ENCODE measurements at places on chromosomes 3 and 15.

- DNase-seq, result no peak
These were observed 54.3 kb downstream of the OXNAD1 start for GRCh38 chr3:16319307-16319706.

DNA sequence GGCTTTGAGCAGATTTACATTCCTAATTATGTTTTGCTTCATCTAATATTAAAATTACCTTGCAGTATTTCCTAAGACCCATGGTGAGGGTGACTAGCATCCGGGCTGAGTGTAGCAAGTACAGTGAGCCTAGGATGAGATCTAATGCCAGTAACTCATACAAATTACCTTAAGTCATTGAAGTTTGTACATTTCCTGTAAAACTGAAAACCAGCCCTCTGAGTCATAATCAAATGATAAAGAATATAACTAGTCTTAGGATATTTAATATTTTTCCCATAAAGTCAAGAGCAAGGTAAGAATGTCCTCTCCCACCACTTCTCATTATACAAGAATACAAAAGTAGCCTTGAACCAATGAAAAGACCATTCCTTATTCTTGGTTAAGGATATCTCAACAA is 54.8 kb upstream of the CHRM5 start:
- no peak for DNase-seq

GRCh38 chr3:25380222-25380739 is 47.8 kb upstream of the RARB start:
- DNase-seq, result no peak

GRCh38 chr3:159770998-159771397 is 217.6 kb upstream of the IL12A start:
- DNase-seq, result no peak

DNA sequence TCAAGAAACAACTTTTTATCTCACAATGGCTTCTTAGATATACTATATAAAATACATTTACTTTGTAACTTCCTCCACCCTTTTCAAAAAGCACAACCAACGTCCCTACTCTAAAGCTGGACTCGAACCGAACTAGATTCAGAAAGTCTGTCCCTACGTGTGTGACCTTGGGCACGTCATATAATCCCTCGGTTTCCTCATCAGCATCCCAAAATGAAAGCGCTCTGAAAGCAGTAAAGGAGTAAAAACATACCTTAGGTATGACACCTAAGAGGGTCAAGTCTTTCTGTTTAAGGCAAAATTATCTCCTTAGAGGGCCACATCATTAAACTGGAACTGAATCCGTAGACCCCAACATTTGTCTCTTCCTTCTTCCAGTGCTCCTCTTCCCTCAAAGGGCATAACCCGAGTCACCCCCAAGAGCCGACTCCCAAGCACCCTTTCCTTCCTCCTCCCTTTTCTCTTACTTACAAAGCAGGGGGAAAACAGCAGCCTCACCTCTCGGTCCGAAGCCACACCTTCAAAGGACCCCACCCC is 663 bp downstream of the PDCD10 start:
- no peak for DNase-seq

DNA sequence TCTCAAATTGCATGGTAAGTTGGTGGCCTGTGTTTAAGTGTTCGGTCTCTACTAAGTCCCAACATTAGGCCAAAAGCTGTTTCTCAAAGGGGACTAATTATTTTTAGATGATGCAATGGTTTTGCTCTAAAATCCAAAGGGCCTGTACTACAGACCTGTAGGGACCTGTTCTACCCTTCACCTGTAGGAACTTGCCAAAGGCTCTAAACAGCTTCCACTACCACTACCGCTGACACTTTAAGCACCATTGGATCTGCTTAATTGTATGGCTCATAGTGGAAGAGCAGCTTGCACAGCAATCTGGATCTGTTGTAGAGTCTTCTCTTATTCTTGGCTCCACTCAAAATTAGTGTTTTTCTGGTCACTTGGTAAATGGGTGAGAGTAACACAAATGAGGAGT is 346.8 kb downstream of the EPHA6 start:
- no peak for DNase-seq

DNA sequence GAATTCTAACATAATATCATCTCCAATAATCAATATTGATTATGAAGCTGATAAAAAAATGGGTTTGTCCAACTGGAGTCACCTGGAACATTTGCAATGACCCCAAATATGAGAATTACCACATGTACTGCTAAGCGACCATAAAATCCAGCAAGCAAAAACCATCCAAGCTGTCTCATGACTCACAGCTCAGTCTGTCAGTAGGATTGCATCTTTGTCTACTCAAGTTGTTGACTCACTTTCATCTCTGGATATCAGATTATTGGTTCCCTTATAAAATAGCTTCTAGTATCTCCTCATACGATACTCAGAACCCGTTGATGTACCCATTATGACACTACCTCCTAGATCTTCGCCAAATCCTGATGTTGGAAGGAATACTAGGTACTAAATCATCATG is 209.8 kb upstream of the ATP11B start:
- DNase-seq, result no peak

DNA sequence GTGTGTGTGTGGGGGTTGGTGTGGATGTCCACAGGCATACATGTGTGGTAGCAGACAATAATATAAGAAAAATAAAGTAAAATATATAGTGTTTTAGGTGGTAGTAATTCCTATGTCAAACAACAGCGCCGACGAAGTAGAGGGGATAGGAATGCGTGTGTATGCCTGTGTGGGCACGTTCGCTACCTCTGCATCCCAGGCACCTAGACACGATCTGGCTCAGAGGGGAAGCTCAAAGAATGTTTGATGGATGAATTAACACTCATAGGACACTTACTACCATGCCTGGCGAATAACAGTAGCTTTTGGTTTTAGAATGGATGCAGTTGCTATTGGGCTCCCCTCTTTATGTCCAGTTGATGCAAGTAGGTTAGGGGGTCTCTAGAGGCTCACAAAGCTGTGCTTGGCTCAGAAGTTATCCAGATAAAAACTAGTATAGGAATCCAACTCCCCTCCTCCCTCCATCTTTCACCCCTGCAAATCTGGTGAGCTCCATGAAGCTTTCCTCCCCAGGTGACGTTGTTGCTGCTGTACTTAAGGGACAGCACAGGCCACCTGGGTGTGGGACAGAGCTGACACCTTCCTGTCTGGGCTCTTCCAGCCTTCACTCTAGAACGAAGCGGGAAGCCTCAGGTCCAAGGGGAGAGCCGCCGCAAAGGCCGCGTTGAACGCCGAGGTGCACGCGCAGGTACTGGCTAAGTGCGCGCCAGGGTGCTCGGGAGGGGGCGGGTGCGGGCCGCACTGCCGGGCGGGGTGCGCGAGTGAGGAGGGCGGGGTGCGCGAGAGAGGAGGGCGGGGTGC is 192.6 kb upstream of the LYSMD4 start:
- DNase-seq, result no peak

GRCh38 chr3:131883086-131883485 is 151.7 kb downstream of the CPNE4 start:
- no peak for DNase-seq

DNA sequence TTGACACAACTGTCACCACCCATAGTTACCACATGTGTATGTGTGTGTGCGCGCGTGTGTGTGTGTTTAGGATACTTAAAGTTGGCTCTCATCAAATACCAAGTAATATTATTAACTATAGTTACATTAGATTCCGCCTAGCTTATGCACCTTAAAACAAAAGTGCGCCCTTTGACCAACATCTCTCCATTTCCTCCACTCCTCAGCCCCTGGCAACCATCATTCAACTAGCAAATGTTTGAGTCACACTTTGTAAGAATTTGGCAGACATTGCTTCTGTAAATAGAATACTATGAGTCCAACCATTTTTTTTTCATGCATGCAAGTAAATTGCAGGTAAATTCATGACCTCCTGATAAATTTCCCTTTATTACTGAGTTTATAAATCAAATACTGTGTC is 169.3 kb downstream of the GBE1 start:
- no peak for DNase-seq

GRCh38 chr15:85707519-85708338 is 87.0 kb downstream of the KLHL25 start:
- DNase-seq, result no peak

- DNase-seq, result no peak
These were observed 3.1 kb upstream of the DYNLT2B start for GRCh38 chr3:196321162-196321561.

DNA sequence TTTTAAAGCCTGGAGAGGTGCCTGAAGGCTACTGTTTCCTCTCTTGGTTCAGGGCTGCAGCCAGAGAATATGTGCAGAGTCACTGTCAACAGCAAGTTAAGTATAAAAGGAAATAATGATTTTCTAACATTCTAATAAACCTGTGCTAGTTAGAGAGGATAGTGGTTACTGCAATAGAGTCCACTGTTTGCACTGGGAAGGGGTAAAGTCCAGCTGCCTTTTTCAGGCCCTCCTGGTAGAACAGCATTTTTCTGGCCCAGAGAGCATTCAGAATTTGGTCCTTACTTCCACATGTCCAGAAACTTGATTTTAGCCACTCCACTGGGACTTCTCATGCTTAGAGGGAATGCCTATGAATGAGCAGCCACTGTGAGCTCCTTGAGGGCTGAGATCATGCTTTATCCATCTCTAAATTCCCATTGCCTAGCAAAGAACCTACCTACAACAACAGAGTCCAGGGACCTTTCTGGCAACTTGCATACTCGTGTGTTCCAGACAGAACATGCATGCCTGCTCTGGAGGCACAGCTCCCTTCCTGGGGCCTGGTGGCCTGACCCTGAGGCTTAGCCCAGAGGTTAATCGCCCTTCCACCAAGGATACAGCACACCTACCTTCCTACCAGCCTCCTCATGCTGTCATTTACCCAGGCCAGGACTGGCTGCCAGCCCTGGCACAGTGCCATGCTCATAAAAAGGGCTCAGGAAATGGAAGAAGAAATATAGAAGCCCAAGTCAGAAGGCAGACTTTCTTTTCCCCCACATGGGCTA is 50.3 kb upstream of the ATP13A3 start:
- no peak for DNase-seq

GRCh38 chr3:71006810-71007785 is 576.4 kb downstream of the FOXP1 start:
- no peak for DNase-seq

- no peak for DNase-seq
These were observed 24.0 kb downstream of the STX19 start for GRCh38 chr3:94004301-94004910.

- DNase-seq, result no peak
These were observed 71.1 kb upstream of the IMPG2 start for GRCh38 chr3:101391413-101391950.

GRCh38 chr3:195443391-195443989 is 670 bp upstream of the ACAP2 start:
- no peak for DNase-seq

DNA sequence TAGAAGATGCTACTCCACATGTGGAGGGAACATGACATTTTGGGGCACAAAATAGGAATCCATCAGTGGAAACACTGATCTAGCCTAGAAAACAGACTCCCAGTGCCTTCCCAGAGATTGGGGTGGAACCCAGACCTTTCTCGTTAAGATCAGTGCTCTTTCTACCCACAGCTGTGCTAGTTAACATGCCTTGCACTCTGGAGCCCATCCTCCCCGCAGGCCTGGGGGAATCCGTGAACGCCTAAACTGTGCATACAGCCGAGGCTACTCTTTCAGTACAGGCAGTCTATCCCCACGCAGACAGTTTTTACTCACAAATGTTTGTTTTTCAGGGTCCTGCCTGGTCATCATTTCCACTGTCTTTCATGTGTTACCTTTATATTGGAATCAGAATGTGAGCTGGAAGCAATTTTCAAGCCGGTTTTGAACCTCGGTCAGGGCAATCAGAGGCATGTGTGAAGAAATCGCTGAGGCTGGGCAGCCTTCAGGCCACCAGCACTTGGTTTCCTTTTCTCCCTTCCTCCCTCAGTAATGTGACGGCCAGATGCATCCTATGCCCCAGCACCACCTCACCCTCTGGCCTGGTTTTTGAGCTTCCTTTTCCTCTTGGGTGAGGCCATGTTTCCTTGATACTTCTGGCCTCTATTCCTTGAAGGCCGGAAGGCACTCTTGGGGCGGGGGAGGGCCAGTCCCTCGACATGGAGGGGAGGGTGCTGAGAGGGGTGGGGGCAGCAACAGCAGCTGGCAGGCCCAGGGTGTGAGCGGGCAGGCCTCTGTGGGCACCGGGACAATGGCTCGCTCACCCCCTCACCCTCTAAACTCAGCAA is 123.6 kb upstream of the GALNT15 start:
- no peak for DNase-seq

GRCh38 chr3:45225465-45226205 is 452 bp downstream of the TMEM158 start:
- DNase-seq, result no peak

- no peak for DNase-seq
These were observed 35.4 kb downstream of the PDIA5 start for GRCh38 chr3:123102249-123102648.

DNA sequence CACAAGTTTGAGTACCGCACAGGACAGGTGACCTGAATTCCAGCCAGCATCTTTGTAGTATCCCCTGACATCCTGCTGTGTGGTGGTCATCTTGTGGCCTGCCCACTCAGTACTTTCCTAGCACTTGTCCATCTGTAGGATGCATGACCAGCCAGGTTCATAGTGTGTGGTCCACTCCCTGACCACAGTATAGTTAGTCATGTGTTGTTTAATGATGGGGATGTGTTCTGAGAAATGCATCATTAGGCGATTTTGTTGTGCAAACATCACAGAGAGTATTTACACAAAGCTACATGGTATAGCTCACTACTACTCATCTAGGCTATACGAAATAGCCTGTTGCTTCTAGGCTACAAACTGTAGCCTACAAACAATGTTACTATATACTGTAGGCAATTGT is 16.9 kb upstream of the RBPMS2 start:
- no peak for DNase-seq

DNA sequence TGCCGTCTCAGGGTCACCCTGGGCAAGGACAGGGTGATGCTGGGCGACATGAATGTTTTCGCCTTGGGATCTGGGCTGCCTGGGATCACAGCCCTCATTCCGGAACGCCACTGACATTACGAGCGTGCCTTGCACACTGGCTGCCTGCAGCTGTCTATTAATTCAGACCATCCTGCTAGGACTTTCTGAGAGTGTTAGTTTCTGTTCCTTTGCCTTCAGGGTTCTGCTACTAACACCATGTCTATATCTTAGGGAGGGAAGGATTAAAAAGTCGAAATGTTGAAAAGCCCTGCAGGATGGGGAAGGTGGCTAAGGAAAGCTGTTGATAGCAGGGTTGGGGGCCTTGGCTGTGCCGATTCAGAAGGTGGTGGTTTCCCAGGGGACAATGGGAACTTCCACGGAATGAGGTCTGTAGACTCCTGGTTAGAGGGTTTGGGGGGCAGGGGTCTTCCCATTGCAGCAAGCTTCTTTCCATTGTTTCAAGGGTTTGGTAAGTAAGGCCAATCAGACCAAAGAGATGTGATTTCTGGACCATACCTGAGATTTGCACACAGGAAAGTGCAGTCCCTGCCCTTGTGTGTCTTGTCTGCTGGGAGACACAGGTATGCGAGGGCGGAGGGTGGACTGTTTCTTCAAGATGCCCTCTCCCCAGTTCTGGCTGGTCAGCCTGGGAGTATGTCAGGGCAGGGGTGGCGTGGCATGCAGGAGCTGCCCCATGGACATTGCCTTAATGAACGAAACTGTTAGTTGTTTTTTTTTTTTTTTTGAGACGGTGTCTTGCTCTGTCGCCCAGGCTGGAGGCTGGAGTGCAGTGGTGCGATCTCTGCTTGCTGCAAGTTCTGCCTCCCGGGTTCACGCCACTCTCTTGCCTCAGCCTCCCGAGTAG is 50.9 kb downstream of the RGMA start:
- no peak for DNase-seq

GRCh38 chr3:64390893-64391292 is 165.6 kb upstream of the PRICKLE2 start:
- no peak for DNase-seq
